ENCODE measurements at places on chromosomes 1 and 21.
A peak's percentile ranks its signal among the peaks of the same experiment; 100 is the strongest.

GRCh38 chr1:36807262-36807661, 227.1 kb downstream of the GRIK3 start:
- peak; percentile 90 for DNase-seq

- no peak for DNase-seq
Observed at GRCh38 chr21:42731264-42732032, 78.0 kb downstream of the PDE9A start.

- no peak for DNase-seq
Observed at GRCh38 chr1:59070610-59071009, 226.3 kb upstream of the FGGY start.

DNA sequence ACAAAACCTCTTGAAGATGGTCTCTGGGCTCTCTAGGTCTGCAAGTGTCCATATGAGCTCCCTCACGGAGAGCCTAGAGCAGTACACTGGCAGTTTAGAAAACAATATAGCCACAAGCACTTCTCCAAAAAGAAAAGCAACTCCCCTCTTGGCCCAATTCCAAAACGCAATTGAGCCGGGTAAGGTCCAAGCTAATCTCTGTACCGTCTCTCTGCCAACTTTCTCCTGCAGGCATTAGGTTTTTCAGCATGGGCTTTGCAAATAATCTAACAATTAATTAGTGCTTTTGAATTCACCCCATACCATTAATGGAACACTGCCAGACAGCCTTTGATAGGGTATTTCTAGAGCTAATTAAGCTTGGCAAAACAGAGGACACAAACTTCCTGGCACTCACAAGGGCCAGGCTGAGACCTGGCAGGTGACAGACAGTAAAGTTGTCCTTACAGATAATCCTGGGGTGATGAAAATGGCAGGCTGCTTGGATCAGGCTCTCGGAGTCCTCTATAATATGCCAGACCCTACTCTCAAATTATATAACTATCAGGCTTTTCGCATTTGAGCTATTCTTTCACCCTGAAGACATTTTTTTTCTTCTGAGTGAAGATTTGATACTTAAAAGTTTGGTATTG, 39.8 kb downstream of the TGFBR3 start:
- peak; percentile 59 for DNase-seq

DNA sequence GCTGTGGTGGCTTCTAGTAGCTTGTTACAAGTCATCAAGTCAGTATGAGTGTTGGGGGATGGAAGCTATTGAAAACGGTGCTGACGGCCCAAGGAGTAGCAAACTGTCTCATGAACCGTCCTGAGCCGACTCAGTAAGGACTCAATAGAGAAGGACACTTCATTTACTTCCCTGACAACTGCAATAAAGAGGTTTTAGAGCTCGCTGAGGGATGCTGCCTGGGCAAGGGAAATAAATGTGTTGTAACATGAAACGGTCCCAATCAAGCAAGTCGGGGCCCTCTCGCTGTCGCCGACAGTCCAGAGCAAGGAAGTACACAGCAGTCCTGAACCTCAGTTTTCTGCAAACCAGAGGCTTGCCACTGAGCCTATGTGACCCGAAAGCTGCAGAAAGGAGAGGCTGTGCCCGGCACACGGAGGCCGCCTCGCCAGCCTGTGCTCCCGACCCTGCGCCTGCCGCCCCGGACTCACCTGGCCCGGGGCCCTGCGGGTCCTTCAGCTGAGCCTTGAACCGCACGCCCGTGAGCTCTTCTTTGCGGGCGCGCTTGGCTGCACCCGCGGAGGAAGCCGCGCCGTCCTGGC, 423 bp downstream of the URB1 start:
- no peak for DNase-seq

DNA sequence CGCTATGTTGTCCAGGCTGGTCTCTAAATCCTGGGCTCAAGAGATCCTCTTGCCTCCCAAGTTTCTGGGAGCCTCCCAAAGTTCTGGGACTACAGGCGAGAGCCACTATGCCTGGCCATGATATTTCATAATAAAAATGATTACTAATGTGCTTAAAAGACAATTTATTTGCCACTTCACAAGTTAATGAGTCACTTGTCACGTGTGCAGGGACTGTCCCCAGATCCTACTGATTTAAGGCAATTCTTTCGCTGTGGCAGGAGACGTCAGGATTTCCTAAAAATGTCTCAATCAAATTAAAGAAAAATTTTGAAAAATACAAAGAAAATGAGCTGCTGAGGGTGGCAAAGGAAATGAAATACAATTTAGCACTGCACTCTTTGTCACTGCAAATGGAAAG, 43.5 kb downstream of the B3GALNT2 start:
- no peak for DNase-seq

- no peak for DNase-seq
Observed at GRCh38 chr1:28862571-28863403, 50.8 kb downstream of the OPRD1 start.

- peak; percentile 12 for DNase-seq
Observed at GRCh38 chr1:214808845-214809460, 206.0 kb downstream of the CENPF start.

DNA sequence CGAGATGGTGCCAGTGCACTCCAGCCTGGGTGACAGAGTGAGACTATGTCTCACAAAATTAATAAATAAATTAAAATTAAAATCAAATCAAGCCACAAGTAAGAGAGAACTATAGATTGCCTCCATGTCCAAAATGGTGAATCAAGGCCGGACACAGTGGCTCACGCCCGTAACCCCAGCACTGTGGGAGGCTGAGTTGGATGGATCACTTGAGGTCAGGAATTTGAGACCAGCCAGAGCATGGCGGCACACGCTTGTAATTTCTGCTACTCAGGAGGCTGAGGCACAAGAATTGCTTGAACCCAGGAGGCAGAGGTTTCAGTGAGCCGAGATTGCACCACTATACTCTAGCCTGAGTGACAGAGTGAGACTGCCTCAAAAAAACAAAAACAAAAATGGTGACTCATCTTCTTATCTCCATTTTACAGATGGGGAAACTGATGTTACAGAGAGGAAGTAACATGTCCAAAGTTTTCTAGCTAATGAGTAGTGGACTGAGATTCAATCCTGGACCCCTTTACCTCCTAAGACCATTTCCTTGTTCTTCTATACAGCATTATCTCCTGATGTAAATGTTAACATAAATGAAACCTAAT, 99.0 kb upstream of the HNRNPU start:
- no peak for DNase-seq

- DNase-seq = no peak
Observed at GRCh38 chr21:45076245-45076711, 1.9 kb downstream of the ADARB1 start.

DNA sequence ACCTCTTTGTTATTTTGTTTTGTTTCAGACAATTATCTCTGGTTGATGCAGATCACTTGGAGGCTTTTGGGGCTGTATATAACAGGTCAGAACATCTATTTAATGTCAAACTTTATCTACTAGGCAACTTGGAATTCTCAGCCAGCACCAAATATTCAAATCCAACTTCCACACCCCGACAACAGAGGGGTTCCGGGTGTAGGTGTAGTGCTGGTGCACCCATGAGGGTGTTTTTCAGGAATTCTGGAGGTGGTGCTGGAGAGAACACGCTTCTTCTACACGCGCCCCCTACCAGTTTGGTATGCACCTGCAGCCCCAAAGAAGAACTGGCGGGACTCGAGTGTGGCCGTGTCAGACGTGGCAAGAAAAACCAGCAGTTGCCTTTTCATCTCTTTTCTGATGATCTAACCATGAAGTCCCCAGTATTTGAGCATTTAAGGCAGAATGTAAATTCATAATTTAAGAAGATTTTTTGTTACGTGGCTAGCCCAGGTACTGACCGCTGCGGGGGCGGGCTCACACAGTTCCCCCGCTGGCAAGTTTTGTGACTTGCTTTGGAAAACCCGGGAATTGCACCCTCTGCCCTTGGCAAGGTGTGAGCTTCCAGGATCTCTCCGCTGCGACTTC, 462 bp upstream of the TLCD4 start:
- peak; percentile 75 for DNase-seq

DNA sequence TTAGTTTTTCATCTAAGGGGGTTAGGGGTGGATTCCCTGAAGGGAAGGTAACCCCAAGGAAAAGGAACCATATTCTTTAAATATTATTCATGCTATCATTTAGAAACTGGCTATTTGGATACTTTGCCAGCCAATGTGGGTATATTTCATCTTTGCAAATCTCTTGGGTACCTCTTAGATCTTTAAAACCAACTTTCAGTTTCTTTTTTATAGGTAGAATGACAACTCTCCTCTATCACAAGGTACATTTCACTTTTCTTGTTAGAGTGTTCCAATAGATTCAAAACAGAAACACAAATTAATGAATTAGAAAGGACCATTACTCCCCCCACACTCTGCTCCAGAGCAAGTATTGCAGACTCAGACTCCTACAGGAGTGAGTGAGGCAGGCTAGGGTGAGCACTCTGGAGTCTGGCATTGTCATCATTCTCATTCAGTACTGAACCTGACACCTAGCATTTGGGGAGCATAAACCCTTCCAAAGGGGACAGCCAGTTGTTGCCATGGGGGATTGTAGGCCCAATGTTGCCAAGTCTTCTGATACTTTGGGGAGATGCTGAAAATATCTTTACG, 43.0 kb downstream of the MACO1 start:
- DNase-seq = no peak

DNA sequence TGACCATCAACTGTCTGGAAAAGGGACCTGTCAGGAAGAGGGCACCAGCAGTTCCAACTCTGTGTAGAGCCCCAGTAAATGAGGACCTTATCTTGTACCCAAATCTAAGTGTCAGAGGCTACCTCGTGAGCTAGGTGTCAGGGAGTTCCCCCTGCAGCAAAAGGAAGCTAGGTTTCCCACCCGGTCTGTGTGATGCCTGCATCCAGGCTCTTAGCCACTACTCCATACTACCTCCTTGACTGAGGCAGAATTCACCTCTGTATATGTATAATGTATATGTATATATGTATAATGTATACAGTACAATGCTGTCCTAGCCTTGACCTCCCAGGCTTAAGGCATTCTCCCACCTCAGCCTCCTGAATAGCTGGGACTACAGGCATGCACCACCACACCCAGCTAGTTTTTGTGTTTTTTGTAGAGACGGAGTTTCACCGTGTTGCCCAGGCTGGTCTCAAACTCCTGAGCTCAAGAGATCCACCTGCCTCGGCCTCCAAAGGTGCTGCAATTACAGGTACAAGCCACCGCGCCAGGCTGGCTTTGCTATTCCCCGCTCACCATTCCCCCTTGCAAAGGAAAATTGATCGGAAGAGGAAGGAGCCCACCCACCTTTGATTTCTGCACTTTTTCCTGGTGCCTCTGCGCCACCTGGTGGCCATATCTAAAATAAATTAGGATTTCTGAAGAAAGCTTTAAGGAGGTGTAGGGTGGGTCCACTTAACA, 15.7 kb upstream of the LUZP1 start:
- DNase-seq = no peak

GRCh38 chr1:179953974-179954492, 577 bp upstream of the CEP350 start:
- DNase-seq = no peak

DNA sequence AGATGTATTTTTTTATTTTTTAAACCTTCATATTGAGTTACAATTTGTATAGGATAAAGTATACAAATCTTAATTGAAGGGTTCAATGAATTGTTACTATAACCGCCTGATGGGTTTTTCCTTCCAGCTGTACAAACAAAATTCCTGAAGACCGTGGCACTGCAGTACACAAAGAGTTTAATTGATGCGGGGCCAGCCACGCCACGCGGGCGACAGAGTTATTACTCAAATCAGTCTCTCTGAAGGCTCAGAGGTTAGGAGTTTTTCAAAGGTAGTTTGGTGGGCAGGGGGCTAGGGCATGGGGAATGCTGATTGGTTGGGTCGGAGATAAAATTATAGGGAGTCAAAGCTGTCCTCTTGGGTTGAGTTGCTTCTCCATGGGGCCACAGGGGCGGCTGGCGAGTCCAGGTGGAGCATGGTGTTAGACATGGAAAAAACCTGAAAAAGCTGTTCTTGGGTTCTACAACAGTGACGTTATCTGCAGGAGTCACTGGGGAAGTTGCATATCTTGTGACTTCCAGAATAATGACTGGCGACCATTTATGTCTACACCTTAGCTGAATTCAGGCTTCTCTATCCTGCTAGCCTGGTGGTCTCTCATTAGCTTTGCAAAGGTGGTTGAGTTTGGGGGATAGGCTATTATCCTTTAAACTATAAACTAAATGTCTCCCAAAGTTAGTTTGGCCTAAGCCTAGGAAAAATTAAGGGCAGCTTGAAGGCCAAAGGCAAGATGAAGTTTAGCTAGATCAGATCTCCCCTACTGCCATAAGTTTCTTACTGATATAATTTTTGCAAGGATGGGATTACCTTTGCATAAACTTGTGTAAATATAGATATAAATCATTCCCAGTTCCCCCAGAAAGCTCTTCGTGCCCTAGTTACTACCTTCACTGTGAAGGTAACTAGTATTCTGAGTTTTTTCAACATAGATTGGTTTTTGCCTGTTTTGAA, 13.0 kb upstream of the TMEM9 start:
- DNase-seq = no peak

DNA sequence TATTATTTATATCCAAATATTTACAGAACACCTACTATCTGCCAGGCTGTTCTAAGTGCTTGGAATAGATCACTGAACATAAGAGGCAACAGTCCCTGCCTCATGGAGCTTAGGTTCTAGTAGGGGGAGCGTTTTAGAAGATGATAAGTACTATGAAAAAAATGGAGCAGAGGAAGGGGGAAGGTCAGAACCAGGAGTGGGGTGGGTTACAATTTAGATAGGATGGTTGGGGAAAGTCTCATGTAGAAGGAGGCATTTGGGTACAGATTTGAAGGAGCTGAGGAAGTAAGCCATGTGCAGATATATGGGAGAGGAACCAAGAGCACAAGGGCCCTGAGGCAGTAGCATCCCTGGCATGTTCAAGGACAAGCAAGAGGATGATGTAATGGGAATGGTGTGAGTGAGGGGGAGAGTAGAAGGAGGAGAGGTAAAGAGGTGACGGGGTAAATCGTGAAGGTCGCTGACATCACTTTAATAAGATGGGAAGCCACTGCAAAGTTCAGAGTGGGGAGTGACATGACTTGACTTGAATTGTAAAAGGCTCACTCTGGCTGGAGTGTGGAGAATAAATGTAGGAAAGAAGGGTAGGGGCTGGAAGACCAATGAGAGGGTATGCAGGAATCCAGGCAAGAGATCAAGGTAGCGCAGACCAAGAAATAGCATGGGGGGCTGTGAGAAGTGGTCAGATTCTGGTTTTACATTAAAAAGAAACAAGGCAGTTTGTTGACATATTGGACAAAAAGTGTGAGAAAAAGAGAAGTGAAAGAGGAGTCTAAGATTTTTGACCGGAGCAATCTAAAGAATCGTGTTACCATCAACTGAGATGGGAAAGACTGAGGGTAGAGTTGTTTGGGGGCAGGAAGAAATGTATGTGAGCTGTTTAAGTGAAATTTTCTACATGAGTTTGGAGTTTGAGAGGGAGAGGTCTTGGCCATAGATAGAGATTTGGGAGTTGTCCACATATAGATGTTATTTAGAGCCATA, 92.6 kb downstream of the LPAR3 start:
- no peak for DNase-seq

- DNase-seq = no peak
Observed at GRCh38 chr1:46983830-46984586, 39.5 kb upstream of the CYP4X1 start.

Data from DMS 273 treated with DMSO at 0.1 percent for 48 hours (cell line).